ENCODE measurements at places on chromosomes 6 and 20.

DNA sequence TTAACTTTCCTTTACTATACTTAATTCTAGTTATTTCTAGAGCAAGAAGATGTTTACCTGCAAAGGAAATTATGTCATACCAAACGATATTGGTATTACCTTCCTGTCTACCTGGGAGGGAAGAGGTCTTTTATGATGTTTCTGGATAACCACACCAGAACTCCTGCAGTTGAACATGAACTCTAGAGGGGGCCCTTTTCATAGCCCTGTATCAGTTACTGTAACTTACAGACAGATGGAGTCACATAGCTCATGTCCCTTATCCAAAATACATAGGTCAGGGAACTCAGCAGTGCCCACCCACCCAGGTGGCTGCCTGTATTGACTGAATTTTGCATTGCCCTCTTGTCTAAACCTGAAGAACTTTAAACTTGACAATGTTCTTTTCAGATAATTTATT is 35.1 kb upstream of the MYL9 start:
- DNase-seq: no peak

GRCh38 chr6:40485300-40485699 is 101.9 kb downstream of the LRFN2 start:
- DNase-seq: no peak

DNA sequence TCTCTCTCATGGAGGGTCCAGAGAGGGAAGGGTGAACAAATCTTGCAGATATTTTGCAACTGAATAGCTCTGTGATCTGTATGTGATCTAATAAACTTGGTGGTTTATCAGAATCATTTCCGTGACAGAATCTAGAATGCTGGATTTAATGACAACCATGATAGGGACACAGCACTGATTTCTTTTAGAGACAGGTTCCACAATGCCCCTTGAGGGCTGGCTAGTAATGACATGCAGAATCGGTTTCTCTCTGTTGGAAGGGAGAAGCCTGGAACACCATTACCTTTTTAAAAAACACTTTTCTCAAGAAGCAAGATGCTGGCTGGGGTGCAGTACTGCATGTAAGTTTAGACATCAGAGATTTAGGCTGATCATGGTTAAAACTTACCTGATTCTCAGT is 313.4 kb downstream of the CDH26 start:
- no peak for DNase-seq

GRCh38 chr6:166935353-166935752 is 21.0 kb downstream of the RNASET2 start:
- DNase-seq: no peak

GRCh38 chr6:125809570-125810170 is 18.9 kb downstream of the NCOA7 start:
- DNase-seq: no peak

- no peak for DNase-seq
Measured at GRCh38 chr6:66851930-66852329, 1144.9 kb upstream of the EYS start.

DNA sequence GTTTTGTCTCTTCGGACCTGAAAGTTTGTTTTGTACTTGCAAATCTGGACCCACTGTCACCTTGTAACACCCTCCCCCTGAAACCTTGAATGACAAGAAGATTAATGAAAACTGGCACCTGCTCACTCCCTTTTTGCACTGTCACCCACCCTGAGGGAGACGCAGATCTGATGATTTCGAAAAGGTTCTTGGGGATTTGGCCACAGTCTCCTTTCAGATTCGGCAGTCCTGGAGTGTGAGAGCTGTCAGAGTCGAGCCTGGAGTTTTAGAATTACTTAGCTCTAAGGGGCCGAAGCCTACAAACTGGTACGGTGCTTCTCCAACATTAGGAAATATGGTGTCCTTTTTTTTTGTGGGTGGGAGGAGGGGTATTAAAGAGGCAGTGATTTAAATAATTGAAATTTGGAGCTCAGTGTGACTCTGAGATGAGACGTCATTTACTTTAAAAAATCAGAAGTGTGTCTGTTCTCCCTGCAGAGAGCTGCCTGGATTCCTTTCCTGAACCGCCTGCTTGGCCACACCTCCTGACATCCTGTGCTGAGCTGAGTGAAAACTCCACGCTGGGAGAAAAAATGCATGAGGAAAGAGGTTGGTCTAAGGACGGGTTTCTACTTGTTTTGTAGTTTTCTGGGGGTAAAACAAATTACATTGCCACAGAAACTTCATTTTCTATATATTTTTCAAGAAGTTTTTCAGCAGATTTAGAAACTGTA is 447.0 kb upstream of the CDH4 start:
- DNase-seq: no peak

DNA sequence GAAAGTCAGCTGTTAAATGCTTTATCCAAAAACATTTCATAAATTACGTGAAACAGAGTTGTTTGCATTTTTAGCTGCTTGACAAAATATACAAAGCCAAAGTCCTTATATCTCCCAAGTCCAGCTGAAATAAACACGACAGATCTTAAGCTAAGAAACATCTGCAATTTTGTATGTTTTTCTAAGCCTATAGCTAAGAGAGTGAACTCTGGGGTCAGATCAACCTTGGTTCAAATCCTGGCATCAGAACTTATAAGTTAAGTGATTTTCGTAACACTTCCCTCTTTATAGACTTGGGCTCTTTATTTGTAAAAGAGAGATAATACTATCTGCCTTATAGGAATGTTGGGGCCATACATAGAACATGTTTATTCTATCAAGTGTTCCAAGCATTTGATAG is 176.7 kb downstream of the PTPRK start:
- no peak for DNase-seq

DNA sequence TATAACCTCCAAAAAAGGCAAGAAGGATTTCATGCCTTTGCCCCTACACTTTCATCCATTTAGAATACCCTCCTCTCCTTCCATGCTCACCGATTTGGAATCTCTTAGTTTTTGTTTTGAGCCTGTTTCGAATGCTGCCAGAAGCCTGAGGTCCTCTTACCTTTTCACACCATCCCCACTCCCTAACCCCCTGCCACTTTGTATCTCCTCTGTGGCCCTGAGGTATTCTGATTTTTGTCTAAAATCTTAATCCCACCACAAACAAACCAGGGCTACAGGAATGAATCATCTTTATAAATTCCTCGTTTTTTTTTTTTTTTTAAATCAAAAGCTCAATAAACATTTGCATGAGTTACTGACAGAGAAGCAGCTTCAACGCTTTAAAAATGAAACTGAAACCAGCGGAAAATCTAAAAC is 1.6 kb upstream of the RPS12 start:
- no peak for DNase-seq

DNA sequence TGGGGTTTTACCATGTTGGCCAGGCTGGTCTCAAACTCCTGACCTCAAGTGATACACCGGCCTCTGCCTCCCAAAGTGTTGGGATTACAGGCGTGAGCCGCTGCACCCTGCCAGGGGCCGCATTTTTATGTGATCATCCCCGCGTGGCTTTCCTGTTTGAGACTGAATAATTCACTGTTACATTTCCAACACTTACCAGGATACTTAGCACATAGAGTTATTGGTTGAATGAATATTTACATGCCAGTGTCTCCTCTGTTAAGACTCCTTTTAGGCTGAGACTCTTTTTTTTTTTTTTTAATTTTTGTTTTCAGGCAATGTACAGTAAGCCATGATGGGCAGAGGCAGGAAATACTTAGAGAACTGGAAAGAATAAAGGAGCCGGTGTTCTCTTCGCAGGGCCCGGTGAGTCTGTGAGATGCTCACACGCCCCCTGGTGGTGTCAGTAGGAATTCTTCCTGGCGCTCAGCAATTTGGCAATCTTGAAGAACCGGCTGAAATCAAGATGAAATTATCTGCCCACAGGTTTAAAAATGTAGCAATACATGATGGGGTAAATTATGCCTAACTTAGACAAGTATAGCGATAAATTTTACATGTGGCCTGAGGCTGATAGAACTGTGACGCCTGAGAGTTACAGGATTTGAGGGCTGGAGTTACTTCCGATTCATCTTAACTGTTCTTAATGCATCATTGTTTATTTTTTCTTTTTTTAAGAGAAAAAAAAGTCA is 7.6 kb upstream of the RNF114 start:
- DNase-seq: peak; percentile 52

DNA sequence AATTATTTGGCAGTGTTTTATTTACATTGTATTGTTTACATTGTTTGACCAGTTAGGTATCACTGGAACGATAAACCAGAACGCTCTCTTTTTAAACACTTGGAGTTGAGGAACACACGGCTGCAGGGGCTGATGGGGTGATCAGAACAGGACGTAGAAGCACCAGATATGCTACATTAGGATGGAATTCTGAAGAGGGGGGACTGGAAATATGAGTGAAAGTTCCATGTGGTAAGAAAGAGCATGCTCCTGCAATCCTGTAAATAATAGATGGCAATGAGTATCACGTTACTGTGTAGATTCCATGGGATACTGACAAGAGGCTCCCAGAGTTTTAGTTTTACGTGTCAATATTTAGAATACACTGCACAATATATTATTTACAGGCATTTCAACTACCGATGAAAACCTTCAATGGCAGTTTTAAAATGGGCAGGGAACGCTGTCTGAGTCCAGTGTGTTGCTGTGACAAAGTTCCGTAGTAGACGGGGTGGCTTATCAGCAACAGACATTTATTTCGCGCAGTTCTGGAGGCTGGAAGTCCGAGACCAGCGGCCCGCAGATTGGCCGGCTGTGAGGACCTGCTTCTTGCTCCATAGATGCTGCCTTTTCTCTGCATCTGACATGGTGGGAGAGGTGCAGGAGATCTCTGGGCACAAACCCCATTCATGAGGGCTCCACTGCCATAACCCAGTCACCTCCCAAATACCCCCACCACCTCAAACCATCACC is 43.1 kb downstream of the SYNJ2 start:
- DNase-seq: no peak

DNA sequence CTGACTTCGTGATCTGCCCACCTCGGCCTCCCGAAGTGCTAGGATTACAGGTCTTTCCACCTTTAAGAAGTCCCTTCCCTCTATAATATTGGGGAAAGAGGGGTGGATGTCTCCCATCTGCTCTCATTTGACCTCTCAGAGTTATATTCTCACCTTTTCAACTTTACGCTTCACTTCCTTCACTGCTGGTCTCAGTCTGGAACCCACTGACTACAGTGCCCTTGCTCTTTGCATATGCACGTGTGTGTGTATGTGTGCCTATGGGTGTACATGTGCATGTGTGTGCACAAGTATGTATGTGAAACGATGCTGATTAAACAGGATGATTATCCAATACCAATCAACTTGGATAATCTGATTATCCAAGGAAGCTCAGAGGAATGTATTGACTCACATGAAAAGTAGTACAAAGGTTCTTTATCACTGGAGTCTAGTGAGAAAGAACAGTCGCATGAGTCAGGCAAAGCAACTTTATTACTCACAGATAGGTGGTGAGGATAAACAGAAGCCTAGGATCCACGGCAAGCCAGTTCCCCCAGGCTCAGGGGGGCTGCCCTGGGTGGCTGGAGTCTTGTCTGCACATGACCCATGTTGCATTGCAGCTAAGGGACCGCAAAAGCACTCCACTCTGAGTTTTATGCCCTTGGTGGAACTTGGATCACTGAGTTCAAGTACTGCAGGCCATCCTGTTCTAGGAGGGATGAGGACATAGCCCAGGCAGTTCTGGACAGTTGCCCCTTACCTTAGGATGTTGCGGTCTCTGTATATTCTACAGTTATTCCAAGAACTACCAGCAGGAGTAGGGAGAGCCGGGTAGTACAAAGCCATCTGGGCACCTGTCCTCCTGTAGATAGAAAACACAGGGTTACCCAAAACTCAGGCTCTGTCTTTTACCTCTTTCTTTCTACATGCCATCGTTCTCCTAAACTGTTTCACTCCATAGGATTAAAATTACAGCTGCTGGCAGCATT is 50.9 kb downstream of the SNRNP48 start:
- no peak for DNase-seq

- DNase-seq: no peak
Measured at GRCh38 chr20:4835244-4836177, 113.8 kb downstream of the PRND start.

DNA sequence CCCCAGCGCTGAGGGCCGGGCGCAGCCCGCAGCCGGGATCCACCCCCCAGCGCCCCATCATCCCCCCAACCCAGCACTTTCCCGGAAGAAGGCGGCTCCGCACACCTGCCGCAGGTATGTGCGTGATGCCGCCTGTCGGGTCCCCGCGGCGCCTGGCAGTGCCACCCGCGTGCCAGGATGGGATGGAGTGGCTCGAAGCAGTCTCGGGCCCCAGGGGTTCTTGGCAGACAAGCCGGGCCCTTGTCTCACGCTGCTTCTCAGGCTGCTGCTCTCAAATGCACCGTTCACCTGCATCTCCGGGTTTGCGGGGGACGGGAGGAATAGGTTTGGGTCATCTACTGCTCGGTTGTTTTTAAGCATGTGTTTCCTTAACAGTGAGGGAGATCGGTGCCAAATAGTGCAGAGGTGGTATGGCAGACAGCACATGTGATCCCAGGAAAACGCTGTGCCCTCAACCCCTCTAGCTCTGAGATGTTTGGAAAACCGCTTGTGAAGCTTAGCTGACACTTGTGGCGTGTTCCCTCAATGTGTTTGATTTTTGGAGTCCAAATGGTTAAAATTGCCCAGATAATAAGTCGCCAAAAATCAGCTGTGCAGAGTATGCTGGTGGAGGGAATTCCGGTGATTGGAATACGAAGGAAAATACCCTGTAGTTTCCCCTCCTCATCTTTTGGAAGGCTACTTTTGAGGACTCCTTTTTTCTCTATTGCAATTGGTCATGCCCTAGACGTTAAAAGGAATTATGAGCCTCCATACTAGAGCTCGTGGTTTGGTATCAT is 926 bp downstream of the MYLIP start:
- no peak for DNase-seq

DNA sequence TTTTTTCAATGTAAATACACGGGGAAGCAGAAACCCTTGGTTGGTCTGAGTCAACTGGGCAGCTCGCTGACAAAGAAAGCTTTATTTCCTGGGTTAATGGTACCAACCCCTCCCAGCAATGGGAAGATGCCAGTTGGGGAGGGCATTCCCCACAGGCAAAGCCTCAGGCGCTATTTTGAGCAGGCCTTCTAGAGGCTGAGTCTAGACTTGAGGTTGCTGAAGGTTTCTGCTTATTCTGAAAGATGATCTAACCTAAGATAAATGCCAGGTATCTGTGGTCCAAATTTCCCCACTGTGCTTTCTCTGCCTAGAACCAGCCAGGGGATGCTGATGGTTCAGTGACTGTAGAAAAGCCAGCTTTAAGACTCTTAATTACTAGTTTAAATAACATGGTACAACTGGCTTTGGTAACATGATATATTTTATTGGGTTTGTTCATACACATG is 172.5 kb upstream of the JARID2 start:
- peak; percentile 24 for DNase-seq

DNA sequence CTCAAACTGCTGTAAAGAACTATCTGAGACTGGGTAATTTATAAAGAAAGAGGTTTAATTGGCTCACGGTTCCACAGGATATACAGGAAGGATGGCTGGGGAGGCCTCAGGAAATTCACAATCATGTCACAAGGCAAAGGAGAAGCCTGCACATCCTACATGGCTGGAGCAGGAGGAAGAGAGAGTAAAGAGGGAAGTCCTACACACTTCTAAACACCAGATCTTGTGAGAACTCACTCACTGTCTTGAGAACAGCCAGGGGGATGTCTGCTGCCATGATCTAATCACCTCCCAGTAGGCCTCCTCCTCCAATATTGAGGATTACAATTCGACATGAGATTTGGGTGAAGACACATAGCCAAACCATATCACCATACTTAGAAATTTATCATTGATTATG is 1307.0 kb upstream of the GJE1 start:
- DNase-seq: no peak
